ENCODE measurements at places on chromosomes 3 and 15.

GRCh38 chr15:27762471-27762870 lies 336.6 kb downstream of the OCA2 start:
- no peak for DNase-seq

DNA sequence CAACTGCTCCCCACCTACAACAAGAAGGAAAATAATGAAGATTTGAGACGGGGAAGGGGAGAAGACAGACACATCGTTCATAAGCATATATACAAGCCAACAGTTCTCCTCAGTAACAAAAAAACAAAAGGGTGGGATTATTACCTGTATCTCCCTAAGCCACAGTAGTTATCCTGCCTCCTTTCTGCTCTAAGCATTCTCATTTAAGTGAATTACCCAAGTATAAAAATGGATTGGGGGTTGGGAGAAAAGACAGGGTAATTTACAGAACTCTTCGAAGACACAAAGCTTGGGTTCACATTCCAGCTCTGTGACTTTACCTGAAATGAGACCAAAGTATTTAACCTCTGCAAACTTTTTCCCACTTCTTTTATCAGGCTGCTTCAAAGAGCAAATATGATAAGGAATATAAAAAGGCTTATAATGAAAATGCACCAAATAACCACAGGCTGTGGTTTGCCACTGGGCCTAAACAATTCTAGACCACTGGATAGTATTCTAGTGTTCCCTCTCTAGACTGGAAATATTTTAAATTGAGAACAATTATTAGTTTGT lies 64.4 kb downstream of the UACA start:
- DNase-seq, result no peak

- no peak for DNase-seq
Observed at GRCh38 chr15:101313041-101313761, 18.2 kb upstream of the SNRPA1 start.

- no peak for DNase-seq
Observed at GRCh38 chr3:103512595-103512994, 1077.8 kb downstream of the ZPLD1 start.

DNA sequence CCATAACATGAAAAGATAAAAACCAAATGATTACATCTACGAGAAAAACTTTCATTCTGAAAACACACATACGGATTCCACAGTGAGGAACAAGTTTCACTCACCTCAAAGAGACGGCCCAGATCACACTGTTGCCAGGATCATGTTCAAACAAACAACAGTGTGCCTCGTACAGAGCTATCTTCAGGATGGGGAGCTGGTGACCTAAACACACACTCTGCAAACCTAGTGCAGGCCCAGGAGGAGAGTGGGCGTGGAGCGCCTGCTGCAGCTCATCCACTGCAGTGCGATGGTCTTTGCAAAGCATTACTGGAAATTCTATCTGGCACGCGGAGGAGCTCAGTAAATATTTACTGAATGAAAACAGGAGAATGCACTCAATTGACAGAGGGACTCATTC lies 38.5 kb downstream of the TAMM41 start:
- no peak for DNase-seq

GRCh38 chr3:175941352-175941751 lies 1082.2 kb downstream of the NAALADL2 start:
- peak; percentile 53 for DNase-seq

DNA sequence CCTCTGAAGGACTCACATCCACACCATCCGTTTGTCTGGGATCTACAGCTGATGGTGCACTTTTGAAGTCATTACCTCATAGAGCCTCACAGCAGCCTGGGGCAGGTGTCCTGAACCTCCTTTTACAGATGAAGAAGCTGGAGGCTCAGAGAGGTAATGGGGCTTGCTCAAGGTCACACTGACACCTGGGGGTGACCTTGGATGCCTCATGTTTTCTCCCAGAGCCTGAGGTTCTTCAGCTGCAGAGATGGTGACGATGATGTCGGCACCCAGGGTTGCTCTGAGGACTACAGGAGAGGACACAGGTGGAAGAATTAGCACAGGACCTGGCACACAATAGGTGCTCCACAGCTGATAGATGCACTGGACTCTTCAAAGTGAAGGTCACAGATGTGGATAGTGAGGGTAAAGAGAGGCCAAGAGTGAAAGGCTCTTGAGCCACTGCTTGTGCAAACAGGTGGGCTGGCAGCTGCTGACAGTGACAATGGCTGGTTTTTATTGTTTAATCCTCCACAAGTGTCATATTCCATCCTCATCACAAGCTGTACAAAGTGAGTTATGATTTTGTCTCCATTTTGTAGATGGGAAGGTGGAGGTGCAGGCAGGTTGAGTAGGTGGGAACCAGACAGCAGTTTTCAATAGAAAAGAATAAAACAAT lies 17.4 kb upstream of the ATP2B2 start:
- DNase-seq, result no peak

DNA sequence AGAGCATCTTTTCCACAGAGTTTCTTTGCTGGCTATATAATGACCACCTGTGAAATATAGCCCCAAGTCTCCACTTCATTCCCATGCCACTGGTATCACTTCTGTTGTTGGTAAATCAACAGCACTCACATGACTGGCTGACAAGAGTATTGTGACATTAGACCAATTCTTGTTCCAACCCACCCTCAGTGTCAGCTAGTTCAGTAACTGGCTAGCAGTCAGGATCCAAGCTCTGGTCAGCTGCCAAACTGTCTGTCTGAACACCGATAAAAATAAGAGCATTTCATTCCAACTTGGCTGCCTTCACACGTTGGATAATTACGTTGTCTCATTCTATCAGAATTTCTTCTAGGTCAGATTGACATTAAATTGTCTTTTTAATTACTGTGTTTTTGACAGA lies 166.5 kb downstream of the USP13 start:
- DNase-seq, result no peak

- no peak for DNase-seq
Observed at GRCh38 chr3:24899901-24900603, 405.4 kb upstream of the THRB start.

DNA sequence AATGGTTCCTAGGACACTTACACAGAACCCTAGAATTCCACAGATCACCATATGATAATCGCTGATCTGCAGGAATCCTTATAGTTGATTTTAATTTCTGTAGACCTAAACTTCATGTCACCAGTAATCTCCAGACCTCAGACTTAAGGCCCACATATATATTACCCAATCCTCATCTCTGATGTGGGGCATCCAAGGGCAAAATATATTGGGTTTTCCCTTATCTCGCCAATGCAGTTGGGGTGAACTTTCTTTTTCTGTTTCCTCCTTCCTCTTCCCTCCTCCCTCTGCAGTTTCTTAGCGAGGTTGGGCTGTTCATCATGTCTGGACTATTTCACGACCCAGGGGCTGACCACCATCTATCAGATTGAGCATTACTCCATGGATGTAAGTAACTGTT lies 230.2 kb downstream of the P3H2 start:
- DNase-seq, result no peak

DNA sequence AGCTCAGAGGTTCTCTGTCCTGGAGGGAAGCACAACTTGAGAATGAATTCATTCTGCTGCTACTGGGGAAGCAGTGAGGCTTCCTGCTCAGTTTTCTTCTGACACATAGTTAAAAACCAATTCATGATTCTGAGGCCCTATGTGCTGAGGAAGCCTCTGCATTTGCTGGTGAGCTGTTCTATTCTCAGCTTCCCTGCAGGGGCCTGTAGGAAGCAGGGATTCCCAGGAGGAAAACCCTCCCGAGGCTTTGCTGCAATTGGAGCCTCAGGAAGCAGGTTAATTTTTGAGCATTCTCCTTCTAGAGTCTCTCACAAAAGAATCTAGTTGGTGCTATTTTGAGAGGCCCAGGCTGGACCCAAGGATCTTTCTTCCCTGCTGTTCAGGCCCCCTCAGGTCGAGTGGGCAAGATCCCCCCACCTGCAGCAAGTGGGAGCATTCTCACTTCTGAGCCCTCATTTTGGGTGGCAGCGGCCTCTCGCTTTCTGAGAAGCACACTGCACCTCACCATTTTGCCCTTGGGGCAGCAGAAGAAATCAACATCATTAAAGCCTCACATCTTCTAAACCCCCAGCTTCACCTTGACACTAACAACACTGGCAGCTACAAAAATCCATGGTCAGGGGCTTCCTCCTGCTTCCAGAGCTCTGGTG lies 197.5 kb upstream of the TSC22D2 start:
- DNase-seq, result no peak

DNA sequence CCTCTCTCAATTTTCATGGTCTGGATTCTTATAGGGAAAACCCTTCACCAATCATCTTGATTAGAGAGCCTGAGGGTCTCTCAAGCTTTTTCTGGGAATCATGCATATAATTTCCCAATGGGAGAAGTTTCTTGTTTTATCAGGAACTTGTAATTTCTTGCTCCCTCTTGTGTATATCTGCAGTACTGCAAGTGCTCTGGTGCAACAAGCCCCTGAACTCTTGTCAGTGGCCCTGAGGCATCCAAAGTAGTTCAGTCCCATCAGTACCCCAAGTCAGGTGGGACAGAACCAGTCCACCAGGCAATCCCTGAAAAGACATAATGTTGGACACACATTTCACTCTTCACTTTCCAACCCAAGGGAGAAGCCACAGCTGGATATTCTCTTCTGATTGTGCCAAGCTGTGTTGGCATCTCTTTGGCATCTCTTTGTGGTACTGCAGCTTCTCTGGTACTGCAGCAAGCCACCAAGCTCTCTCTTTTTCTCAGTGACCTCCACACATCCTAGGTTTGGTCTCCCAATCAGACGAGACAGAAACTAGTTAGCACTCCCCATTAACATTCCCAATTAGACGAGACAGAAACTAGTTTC lies 214.5 kb downstream of the ZIC4 start:
- DNase-seq, result peak; percentile 42
